ENCODE measurements at places on chromosomes 6 and 20.
A peak's percentile ranks its signal among the peaks of the same experiment; 100 is the strongest.

- no peak for DNase-seq
Observed at GRCh38 chr6:46733341-46733801, 1.8 kb downstream of the PLA2G7 start.

DNA sequence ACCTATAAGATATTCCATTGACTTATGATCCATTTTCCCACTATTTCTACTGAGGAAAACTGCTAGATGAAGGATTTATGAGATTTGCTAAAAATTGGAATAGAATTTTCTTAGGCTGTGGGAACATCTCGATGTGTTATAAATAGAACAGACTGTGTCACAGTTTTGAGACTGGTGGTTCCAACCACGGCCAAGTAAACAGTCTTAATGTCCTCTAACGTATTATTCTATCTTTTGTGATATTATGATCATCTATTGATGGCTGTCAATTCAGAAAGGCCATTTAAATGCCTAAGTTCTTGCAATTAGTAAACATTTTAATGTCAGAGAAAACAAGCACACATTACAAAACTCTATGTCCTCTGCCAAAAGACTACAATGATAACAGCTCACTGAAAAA lies 71.5 kb upstream of the PLN start:
- DNase-seq, result no peak

GRCh38 chr6:166010136-166010960 lies 157.3 kb downstream of the TBXT start:
- DNase-seq, result no peak

GRCh38 chr6:3196770-3197169 lies 30.7 kb downstream of the TUBB2B start:
- DNase-seq, result no peak

DNA sequence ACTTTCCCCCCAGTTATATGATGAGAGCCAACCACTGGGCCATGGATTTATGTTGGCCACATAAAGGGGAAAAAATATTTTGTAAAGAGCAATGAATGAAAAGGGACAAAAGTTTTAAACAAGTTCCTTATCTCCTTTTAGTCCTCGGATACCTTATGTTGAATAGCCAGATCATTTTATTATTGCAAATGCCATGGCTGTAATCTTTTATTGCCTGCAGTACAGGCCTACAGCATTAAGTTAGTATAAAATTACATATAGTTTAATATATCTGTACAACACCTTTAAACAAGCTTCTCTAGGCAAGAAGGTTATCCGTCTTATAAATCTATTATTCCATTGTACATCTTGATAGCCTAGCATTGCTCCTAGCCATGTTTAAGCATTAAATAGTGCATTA lies 93.9 kb upstream of the SLC35B3 start:
- DNase-seq, result no peak

DNA sequence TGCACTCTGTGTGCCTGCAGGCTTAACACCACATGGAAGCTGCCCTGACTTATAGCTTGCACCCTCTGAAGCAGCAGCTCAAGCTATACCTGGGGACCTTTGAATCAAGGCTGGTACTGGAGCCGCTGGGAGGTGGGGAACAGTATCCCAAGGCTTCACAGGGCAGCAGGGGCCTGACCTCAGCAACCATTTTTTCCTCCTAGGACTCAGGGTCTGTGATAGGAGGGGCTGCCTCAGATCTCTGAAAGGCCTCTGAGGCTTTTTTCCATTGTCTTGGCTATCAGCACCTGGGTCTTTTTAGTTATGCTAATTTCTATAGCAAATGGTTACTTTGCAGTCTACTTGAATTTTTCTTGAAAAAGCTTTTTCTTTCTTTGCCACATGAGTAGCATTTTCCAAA lies 80.2 kb upstream of the OPRM1 start:
- no peak for DNase-seq

- no peak for DNase-seq
Observed at GRCh38 chr6:3926150-3926482, 76.9 kb downstream of the FAM50B start.

DNA sequence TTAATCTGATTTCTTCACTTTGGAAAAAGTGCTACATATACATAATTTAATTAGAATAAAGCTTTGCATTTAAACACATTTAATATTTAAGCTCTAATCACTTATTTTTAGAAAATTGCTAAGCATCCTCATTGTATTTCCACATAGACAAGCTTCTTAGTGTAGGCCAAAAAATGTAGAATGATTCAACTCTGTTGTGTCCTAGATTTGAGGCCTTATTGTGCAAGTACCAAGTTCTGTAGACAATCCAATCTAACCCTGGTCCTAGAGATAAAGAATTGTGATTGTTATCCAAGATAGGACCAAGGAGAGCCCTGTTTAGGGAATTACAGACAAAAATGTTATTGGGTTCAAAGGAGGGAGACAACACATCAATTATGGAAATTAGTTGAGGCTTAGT lies 27.6 kb downstream of the MRAP2 start:
- DNase-seq, result no peak

DNA sequence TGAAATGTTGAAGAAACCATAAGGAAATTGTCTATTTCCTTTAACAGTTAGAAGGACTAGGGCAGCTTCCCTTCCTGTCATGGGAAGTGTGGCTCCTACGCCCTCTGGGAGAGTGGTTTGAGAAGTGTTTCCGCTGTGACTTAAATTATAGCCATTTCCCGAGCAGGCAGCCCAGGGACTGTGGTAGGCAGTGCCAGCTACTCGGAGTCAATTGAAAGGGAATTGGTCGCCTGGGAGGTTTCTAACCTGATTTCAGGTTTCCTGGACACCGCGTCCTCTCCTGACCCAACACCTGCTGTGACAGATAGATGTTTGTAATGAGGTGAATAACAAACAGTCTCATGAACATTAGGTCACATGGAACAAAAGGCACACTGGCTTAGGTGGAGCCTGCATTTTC lies 256.1 kb upstream of the PLCB4 start:
- DNase-seq, result peak; percentile 9

DNA sequence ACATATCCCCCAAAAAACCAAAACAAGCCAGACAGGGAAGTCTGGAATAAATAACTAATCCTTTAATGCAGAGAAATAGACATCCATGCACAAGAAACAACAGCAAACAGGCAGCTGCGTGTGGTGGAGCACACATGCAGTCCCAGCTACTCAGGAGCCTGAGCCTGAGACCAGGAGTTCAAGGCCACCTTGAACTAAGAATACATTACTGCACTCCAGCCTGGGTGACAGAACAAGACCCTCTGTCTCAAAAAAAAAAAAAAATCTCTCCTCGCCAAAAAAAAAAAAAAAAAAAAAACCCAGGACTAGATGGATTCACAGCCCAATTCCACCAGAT lies 48.2 kb upstream of the SRSF6 start:
- DNase-seq, result no peak

DNA sequence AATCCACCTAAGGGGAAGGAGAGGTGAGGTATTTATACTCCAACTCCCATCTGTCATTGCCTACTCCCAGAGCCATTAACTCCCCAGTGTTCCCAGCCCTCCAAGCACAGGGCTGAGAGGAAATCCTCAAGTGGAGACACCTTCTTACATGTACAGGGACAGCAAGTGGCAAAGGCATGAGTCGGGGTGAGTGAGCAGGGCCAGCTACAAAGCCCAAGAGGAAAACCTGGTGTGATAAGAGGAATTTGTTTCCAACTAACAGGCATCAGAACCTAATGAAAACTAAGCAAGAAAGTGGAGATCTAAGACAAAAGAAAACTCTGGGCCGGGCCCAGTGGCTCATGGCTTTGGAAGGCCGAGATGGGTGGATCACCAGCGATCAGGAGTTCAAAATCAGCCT lies 70.0 kb upstream of the SRSF6 start:
- no peak for DNase-seq

GRCh38 chr6:159969204-159969912 lies 476 bp downstream of the IGF2R start:
- no peak for DNase-seq

GRCh38 chr20:64160118-64160517 lies 4.1 kb upstream of the MYT1 start:
- DNase-seq, result no peak

DNA sequence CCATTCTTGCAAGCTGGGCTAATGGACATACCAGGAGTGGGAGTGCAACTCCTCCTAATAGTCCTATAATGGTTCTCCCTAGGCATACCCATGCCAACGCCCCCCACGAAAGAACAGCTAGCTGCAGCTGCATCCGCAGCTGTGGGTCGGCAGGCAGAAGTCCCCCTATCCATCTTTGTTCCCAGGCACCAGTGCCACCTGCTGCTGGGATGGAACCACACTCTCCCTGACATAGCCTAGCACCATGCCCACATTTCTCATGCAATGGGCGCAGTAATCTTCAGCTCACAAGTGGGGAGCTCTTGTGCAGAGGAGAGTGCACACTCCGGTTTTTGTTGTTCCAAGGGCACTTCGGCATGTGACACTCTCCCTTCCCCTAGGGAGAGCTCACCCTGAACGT lies 567.8 kb downstream of the GRIK2 start:
- DNase-seq, result no peak

DNA sequence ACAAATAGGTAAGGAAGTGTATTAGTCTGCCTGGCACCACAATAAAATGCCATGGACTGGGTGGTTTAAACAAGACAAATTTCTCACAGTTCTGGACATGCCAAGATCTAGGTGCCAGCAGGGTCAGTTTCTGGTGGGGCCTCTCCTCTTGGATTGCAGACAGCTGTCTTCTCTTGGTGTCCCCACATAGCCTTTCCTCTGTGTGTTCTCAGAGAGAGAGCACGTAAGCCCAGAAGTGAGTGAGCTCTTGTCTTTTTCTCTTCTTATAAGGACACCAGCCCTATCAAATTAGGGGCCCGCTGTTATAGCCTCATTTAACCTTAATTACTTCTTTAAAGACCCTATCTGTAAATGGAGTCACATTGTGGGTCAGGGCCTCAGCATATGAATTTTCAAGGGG lies 28.3 kb downstream of the SMPDL3A start:
- DNase-seq, result no peak

- DNase-seq, result no peak
Observed at GRCh38 chr6:10759312-10759839, 11.8 kb downstream of the TMEM14B start.

DNA sequence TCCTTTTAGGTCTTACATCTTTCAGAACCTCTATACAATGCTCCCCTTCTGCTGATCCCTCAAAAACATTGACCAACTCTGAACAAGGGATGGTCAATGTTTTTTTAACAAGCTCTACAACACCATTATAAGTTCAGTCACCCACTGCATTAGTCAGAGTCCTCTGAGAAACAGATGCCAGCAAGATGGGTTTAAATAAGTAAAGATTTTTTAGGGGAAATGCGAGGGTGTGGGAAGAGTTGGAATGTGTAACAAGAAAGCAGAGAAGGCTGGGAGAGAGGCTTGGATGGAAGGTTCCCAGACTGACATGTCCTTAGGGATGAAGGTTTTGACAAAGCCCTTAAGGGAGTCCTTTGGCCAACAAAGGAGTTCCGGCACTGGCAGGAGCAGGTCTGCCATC lies 478.3 kb downstream of the FRK start:
- DNase-seq, result no peak

GRCh38 chr20:44537993-44538392 lies 16.1 kb upstream of the SERINC3 start:
- DNase-seq, result no peak

DNA sequence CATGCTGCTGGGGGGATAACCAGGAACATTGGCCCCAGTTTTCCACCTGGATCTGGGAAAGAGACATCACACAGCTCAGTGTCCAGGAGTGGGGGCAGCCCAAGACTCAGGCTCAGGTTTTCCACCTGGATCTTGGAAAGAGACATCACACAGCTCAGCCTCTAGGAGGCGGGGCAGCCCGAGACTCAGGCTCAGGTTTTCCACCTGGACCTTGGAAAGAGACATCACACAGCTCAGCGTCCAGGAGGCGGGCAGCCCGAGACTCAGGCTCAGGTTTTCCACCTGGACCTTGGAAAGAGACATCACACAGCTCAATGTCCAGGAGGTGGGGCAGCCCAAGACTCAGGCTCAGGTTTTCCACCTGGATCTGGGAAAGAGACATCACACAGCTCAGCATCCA lies 361.6 kb downstream of the THBS2 start:
- DNase-seq, result no peak

- no peak for DNase-seq
Observed at GRCh38 chr6:104601721-104602120, 258.0 kb downstream of the HACE1 start.

- DNase-seq, result no peak
Observed at GRCh38 chr6:34025112-34025807, 120.6 kb downstream of the GRM4 start.

- DNase-seq, result no peak
Observed at GRCh38 chr6:14322841-14323240, 205.3 kb downstream of the CD83 start.

DNA sequence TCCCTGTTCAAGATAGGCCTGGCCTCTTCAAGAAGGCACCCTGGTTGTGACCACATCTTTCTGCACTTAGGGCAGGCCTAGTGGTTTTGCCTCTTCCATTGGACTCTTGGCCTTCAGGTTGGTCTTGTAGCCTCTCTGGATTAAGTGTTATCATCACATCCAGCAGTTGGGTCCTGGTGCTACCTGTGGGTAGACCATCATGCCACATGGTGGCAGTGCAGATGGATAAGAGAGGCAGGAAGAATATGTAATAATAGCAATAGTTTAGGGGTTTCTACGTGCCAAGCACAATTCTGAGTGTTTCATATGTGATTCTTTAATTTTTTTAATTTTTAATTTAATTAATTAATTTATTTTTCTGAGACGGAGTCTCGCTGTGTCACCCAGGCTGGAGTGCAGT lies 28.5 kb upstream of the SNRPB2 start:
- DNase-seq, result no peak

DNA sequence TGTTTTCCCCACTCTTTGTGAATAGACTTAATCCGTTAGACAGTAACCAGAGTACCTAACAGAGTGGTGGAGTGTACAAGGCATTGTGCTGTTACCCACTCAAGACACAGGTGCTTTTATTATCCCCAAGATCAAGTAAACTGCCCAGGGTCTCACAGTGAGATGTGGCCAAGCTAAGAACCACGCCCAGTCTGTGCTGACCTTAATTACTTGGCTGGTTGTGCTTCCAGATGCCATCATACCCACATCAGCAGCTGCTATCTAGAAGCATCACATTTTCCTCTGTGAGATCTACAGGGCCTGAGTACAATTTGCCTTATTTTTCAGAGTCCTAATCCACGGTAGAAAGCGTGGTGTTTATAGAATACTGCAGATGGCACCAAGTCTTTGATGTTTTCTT lies 70.3 kb downstream of the GFRA4 start:
- no peak for DNase-seq

DNA sequence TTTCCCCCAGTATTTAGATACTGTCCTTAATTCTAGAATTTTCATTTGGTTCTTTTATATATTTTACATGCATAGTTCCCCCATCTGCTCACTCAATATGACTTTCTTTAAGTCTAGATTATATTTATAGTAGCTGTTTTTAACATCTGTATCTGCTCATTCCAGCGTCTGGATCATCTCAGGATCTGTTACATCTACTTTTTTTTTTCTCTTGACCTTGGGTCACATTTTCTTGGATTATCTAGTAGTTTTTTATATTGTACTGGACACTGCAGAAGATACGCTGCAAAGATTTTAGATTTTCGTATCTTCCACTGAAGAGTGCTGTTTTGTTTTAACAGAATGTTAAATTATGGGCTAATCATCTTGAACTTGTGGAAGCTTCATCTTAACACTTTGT lies 20.7 kb downstream of the RAB22A start:
- no peak for DNase-seq
